ENCODE measurements at places on chromosomes 3 and 15. TPM values are rescaled to one million over a fixed set of nuclear protein-coding genes. Genes with fewer than 3 reads are reported as not detected.

- no peak for DNase-seq
These were observed 19.4 kb upstream of the IQCF6 start for GRCh38 chr3:51798411-51798963.

The DUOXA1 gene
- polyA plus RNA-seq: 1.2 TPM

DNA sequence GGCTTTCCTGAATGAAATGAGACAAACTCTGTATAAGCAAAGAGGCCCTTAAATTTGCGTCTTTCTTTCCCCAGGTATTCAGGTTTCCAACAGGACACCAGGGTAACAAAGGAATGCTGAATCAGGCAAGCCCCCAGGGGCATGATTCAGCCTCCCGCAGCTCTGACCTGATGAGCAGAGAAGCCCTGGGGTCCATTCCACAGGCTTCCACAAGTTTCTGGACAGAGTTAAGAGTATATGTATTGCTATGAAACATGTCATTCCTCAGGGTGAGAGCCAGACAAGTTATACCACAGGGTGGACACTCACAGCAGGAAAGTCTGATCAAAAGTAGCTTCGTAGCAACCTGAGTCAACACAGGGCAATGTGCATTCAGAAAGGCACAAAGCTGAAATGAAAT is 68.1 kb upstream of the CTNNB1 start:
- DNase-seq: no peak

GRCh38 chr15:72086010-72086697 is 31.8 kb downstream of the MYO9A start:
- DNase-seq: peak; percentile 46

DNA sequence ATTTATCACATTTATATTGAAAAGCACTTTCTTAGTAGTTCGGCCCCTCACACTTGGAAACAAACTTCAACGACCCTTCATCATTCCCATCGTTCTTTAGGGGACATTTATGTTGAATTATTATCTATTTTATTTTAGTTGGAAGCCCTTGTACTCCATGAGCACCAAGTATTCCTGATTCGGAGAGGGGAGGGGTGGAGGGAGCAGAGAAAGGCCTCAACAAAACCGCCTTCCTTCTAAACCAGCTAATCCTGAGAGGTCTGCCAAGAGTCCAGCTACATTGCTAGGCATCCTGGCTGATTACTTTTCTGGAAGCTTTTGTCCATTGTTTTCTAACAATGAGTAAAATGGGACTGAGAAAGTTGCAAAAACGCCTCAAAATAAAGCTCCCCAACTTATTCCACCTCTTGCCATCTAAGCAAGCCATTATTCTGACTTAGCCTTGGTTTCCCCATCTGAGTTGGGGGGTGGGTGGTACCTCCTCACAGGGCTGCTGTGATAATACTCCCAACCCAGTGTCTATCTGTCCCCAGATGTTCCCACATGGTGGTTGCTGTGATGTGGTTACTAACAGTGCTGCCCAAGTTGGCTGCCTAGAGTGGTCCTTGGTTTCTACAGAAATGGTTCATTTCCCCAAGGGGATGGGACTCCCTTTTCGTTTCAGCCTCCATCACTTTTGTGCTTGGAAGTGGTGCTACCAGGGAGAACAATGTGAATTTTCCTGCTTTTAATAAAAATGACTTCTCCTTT is 1.2 kb upstream of the TMEM158 start:
- no peak for DNase-seq

GRCh38 chr3:42209917-42210316 is 56.1 kb downstream of the CCK start:
- no peak for DNase-seq

DNA sequence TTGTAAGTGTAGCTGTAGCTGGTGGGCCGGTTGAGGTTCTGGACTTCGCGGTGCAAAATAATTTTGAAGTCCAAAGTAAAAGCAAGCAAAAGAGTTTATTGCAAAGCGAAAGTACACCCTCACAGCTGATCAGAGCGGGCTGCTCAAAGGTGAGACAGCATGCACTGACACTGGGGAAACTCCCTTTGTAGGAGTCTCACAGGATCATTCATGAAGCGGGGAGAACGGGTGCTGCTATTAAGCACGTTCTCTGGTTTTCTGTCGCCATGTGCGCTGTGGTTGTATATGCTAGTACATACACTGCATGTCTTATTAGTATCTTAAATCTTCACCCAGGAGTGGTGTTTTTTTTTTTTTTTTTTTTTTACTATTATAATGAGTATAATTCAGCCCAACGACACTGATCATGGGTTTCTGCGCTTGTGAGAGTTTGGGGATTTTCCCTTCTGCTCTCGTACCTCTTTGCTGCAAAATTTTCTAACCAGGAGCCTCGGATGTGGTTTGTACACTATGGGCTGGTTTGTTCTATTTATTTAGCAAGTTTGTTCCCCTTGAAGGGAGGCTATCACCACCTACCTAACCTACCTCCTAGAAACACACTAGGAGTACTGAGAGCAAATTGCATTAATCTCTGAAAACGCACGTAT is 1.4 kb upstream of the AP4E1 start:
- no peak for DNase-seq

The GOLGA8S gene
- polyA plus RNA-seq: 0.36 TPM

The TUSC7 gene
- polyA plus RNA-seq: not detected

GRCh38 chr15:100733101-100733842 is 130.9 kb downstream of the ASB7 start:
- no peak for DNase-seq

The CHRNA5 gene
- polyA plus RNA-seq: 0.68 TPM

GRCh38 chr3:4904811-4905695 is 74.2 kb upstream of the BHLHE40 start:
- DNase-seq: no peak

DNA sequence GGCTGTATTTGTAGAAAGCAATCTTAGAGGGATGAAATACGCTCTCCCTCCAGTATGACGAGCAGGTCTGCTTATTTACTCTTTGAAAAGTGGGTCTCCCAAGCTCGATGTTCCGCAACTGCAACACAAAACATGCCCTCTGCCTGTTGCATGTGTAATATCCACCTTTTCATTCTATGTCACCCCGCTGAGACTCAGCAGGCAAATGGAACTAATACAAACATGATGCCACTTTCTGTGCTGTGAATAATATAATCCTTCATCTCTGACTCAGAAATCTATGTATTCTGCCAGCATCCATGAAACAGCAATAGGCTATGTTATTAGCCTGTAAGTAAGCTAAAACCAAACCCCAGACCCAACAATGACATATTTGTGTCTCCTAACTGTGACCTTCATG is 200.8 kb upstream of the TMCO5A start:
- DNase-seq: no peak

DNA sequence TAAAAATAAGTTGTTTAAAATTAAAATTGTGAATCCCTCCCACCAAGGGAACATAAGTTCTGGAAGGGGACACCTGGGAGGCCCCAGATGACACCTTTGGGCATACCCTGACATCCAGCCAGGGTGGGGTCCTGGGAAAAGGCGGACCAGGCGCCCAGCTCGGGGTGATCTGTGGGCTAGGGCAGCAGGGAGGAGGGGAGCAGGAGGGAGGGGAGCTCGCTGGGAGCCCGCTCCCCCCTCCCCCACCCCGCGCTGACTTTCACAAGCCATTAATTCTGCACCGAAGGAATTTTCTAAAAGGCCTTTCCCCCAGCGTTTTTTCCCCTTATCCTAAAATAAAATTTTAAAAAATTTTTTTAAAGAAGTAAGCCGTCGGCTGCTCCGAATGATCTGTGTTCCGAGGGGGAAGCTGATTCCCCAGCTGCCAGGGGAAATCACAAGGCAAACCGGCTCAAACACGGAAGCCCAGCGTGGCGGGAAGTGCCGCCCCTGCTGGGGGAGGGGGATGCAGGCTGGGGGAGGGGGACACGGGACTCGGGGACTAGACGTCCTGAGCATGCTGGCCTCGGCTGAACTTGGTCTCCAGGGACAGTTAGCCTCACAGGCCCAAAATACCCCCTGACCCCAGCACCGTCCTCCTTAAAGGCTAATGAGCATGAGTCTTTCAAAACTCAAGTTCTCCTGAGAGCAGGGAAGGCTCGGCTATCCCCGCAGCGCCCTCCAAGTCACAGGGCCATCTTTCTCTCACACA is 13.9 kb downstream of the PLXND1 start:
- DNase-seq: peak; percentile 93

The BUB1B gene
- polyA plus RNA-seq: 0.18 TPM

GRCh38 chr15:96418146-96418545 is 87.6 kb downstream of the NR2F2 start:
- no peak for DNase-seq

DNA sequence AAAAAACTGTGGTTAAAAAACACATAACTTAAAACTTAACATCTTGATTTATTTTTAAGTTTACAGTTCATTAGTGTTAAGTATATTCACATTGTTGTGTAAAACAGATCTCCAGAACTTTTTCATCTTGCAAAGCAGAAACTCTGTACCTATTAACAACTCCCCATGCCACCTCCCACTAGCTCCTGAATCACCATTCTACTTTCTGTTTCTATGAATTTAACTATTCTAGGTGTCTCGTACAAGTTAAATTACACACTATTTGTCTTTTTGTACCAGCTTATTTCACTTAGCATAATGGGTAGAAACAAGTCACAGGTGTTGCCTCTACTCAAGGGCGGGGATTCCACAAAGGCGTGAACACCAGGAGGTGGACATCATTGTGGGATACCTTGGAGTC is 43.2 kb downstream of the CRTC3 start:
- no peak for DNase-seq

GRCh38 chr3:150447631-150448465 is 39.8 kb downstream of the TSC22D2 start:
- no peak for DNase-seq

The GNAT1 gene
- polyA plus RNA-seq: not detected

- no peak for DNase-seq
These were observed 34.5 kb downstream of the RUVBL1 start for GRCh38 chr3:128089135-128089534.

GRCh38 chr3:157271283-157271882 is 111.4 kb upstream of the CCNL1 start:
- DNase-seq: no peak

GRCh38 chr3:174202116-174202515 is 657.0 kb upstream of the NAALADL2 start:
- DNase-seq: no peak

- no peak for DNase-seq
These were observed 68.5 kb upstream of the SGO1 start for GRCh38 chr3:20254268-20255117.

DNA sequence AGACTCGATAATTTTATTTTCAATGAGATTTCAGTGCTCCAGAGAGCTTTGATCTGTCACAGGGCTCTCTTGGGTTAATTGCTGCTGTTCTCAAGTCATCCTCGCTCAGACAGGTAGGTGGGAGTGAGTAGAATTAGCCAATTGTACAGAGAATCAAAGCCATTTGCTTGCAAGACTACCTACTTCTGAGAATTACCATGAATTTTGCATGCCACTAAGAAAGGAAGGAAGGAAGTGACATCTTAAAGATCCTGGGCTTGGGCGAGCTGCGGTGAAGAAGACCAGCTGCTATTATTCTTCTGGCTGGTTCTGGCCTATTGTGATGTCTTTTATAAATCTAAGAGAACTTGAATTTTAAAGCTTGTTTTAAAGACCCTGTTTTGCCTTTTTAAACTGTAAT is 154.1 kb upstream of the LPP start:
- no peak for DNase-seq

- DNase-seq: no peak
These were observed 3.0 kb downstream of the MEF2A start for GRCh38 chr15:99568625-99569352.

GRCh38 chr3:196193133-196193735 is 18.0 kb downstream of the ZDHHC19 start:
- DNase-seq: no peak

The AMT gene
- polyA plus RNA-seq: 20.0 TPM

DNA sequence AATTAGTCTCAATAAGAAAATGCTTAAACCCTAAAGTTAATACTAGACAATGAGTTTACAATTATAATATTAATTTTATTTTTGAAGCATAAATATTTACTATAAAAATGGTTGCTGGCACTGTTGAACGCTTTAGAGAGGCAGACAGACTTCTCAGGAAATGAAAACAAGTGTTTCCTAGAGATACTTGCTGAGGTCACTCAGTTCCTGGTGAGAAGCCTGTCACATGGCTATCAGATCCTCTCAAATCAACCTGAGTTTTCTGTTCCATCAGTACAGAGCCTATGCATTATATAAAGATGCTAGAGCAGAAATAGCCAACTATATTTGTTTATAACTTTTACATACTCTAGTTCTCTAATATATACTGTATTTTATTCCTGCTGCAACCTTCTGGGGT is 109.2 kb downstream of the MYO5A start:
- no peak for DNase-seq

GRCh38 chr3:85576091-85576690 is 617.4 kb downstream of the CADM2 start:
- peak; percentile 55 for DNase-seq

GRCh38 chr15:42604894-42605744 is 29.7 kb downstream of the STARD9 start:
- DNase-seq: no peak

DNA sequence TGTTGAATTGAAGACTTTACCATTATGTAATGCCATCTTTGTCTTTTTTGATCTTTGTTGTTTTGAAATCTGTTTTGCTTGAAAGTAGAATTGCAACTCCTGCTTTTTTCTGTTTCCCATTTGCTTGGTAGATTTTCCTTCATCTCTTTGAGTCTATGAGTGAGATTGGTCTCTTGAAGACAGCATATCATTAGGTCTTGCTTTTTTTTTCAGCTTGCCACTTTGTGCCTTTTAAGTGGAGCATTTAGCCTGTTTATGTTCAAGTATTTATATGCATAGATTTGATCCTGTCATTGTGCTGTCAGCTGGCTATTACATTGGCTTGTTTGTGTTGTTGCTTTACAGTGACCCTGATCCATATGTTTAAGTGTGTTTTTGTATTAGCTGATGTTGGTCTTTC is 131.8 kb downstream of the ZIC1 start:
- no peak for DNase-seq

GRCh38 chr3:171658841-171659240 is 151.4 kb downstream of the PLD1 start:
- DNase-seq: no peak

- no peak for DNase-seq
These were observed 8.2 kb downstream of the DIPK2A start for GRCh38 chr3:143979813-143980212.
